Kidney tubule cell (primary cell): ENCODE measurements at places on chromosomes 1 and 21.

GRCh38 chr1:151510020-151510405, 1.2 kb upstream of the CGN start:
- no peak for DNase-seq

DNA sequence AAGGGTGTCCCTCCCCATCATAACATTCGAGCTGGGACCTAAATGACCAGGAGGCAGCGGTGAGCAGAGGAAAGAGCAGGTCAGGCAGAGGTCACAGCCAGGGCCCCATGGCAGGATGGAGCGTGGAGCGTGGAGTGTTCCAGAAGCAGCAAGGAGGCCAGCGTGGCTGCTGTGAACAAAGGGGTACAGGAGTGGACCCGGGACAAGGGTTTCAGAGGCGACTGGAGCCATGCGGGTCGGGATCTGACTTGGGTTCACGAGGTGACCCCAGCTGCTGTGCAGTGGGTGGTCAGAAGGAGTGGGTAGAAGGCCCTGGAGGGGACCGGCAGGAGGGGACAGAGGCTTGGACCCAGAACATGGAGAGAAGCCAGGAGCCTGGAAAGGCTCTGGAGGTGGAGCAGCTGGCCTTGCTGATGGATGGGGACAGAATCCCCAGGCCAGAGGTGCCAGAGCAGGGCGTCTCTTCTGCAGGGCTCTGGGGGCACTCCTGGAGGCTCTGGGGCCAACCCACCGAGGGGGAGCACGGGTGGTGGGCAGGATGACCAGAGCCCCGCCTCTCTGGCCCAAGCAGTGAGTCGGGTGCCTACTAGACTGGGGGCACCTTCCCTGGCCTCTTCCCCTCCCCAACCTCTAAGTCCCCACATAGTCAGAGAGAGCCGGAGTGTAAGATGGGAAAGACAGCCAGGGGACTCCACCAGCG, 2.3 kb downstream of the CHD5 start:
- DNase-seq, result no peak

GRCh38 chr1:109995536-109995935, 11.0 kb downstream of the AHCYL1 start:
- DNase-seq, result no peak

- no peak for DNase-seq
Observed at GRCh38 chr21:35335951-35336446, 286.9 kb upstream of the RUNX1 start.

DNA sequence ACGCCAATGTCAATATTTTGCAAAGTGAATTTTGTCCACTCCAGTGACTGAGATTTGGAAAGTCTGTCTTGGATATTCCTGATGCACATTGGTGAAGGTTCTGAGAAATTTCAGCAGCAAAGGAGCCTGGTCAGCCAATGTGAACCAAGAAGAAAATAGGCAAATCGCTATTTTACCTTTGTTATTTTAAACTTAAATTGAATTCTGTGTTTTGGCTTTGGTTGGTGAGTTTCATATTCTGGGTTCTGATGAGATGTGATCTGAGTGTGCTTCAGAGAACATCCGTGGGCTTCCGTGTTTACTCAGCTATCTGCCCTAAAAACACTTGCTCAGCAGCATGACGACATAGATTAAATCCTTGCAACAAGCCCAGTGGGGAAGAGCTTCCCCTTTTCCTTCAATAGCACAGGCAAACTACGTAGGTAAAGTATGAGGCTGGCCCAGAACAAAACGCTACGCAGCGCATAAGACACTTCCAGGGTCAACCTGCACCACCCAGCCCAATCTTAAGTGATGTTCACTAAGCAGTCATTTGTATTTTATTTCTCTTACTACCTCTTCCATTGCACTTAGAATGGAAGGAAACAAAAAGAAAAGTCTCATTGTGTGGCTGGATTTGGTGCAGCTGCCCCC, 176.4 kb upstream of the KAZN start:
- DNase-seq, result no peak

GRCh38 chr1:67919274-67920072, 86.2 kb upstream of the GNG12 start:
- DNase-seq, result no peak

GRCh38 chr1:186812570-186812969, 16.2 kb upstream of the PLA2G4A start:
- DNase-seq, result no peak

DNA sequence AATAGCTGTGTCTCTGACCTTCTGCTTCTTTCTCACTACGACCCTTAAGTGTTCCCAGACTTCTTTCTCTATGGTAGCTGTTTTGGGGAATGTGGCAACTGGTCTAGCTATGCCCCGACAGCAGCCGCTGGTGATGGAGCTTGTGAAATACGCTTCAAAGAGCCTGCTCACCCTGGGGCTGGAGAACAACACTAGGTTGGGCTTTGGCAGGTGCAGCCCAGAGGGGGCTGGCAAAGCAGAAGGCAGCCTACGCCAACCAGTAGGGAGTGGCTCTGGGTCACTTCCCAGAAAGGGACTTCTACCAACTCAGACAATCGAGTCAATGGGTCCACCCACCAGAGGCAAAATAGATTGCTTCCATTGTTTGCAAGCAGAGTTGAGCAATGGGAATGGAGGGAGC, 262.8 kb downstream of the LMO4 start:
- DNase-seq, result no peak

GRCh38 chr21:15015622-15016471, 49.0 kb downstream of the NRIP1 start:
- peak; percentile 77 for DNase-seq

DNA sequence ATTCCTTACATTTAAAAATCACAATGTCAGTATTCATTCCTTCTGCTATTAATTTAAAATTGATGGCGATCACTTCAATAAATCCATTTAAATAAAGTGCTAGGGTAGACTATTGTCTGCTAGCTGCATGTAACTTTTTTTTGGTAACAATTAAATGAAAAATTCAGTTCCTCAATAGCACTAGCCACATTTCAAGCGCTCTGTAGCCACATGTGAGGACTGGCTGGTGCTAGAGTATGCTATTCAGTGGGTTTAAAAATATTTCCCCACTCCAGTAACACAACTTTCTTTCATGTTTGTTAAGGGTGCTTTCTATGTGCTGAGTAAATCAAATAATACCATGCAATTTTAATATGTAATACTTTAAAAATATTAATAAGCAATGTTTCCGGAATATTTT, 108.2 kb downstream of the LTN1 start:
- DNase-seq, result peak; percentile 26

DNA sequence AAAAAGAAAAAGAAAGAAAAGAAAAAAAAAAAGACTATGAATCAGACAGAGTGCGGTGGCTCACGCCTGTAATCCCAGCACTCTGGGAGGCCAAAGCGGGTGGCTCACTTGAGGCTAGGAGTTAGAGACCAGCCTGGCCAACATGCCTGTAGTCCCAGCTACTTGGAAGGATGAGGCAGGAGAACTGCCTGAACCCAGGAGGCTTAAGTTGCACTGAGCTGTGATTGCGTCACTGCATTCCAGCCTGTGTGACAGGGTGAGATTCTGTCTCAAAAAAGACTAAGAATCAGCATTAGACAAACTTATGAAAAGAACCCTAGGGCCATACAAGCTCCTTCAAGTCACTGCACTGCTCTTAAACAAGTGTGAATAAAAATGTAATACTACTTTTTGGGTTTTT, 16.9 kb downstream of the PSMB4 start:
- peak; percentile 7 for DNase-seq

- DNase-seq, result peak; percentile 19
Observed at GRCh38 chr21:46639489-46640386, 4.3 kb downstream of the PRMT2 start.

DNA sequence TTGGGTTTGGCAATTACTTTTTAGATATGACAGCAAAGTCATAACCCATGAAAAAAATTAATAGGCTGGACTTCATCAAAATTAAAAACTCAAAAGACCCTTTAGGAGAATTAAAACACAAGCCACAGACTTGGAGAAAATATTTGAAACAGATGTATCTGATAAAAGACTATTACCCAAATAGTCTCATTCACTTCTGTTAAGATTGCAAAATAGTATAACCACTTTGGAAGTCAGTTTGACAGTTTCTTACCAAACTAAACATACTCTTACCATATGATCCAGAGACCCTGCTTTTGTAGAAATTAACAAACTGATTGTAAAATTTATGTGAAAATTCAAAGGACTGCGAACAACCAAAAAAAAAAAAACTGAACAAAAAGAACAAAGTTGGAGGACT, 32.5 kb upstream of the SLC44A3 start:
- DNase-seq, result no peak

- DNase-seq, result peak; percentile 48
Observed at GRCh38 chr21:41615613-41616012, 107.7 kb upstream of the TMPRSS2 start.

GRCh38 chr1:50940291-50940690, 19.8 kb downstream of the FAF1 start:
- DNase-seq, result no peak

DNA sequence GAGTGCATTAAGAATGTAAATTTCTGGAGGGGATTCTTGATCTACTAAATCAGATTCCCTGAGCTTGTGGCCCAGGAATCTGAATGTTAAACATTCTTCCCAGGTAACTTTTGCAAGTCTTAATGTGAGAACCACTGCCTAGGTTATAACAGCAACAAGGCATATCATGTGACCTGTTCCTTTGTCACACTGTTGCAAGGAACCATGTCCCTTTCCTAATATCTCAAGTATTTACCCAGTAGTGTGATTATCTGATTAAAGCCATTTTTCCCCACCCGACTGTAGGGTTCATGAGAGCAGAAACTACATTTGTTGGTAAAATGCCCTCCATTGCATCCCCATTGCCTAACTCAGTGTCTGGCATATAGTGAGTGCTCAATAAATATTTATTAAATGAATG, 112.9 kb upstream of the ATP1A1 start:
- no peak for DNase-seq

DNA sequence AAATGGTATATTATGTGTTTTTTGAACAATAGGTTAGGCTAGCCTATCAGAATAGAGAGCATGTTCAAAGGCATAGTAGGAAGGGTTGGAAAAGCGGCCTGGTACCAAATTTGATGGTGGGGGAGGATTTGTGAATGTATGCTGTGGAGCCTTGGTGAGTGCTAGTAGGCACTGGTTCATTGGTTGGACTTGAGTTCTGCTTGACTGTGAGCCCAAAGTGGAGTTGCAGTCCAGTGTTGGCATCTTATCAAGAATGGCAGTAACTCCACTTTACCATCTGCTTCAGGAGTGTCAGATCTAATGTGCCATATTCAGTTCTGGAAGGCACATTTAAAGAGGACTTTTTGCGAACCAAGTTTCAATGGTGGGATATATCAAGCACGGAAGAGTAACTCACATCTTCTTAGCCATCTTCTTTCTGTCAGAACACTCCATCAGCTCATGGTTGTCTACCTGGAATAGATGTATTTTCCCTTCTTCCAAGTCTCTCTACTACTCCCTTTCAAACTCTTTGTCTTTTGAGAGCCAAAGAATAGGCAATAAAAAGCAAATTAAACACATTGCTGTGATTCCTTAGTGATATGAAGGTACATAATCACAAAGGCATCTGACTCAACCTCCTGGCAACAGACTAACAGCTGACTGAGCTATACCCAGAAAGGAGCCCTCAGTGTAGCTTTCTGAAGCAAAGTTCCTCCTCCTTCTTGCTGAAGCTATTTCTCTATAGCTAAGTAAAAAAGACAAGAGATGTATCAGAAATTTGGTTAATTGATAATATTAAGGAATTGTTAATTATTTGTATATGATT, 21.7 kb downstream of the LRRC8B start:
- DNase-seq, result peak; percentile 56

DNA sequence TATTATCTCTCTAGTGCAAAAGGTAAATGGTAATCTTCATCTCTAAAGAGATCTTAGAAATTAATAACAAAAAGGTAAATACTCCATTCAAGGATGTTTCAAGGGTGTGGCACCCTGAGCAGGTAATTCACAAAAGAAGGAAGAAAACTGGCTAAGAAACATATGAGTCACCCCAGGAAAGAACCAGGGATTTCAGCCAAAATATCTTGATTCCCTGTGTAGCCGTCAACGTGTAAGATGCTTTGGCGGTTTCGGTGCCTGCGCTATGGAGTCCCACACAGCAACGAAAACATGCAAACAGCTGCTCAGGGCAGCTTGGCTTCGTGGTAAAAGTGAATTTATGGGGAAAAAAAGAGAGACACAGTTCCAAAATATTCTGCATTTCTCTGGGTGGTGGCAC, 3.7 kb downstream of the ITGB2 start:
- DNase-seq, result peak; percentile 39

GRCh38 chr1:45501505-45501859, 1.4 kb downstream of the MMACHC start:
- DNase-seq, result no peak

- no peak for DNase-seq
Observed at GRCh38 chr1:185920602-185921001, 186.4 kb downstream of the HMCN1 start.

GRCh38 chr1:242128951-242129502, 130.1 kb upstream of the MAP1LC3C start:
- peak; percentile 38 for DNase-seq
